ENCODE measurements at places on chromosomes 5 and 9.

- peaks cover 8% of the 10 kb centered on the region for H3K4me1 ChIP-seq
- DNase-seq: no peak
- no peak overlapping the region for H3K27ac ChIP-seq
- no peak overlapping the region for H3K4me3 ChIP-seq
- H3K27me3 ChIP-seq: peaks cover 16% of the 10 kb centered on the region
Observed at GRCh38 chr5:179191506-179192184, 131.5 kb downstream of the ZNF354C start.

DNA sequence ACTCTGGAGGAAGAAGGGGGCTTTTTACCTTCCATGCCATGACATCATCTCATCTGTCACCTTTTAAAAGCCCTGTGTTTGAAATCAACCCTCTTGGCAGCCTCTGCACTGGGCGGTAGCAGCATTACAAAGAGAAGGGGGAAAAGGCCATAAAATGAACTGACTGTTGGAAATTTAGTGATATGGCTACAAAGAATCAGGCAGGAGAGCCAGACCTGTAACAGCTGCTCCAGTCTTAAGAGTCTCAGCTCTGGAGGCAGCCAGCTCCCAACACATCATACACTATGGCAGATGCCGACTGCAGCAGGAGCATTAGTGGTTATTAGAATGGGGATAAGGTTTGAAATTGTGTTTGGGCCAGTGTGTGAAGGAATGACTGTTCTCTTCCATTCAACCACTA is 257.5 kb downstream of the DMAC1 start:
- peaks cover 8% of the 10 kb centered on the region for H3K4me1 ChIP-seq
- peaks cover 2% of the 10 kb centered on the region for H3K27me3 ChIP-seq
- H3K36me3 ChIP-seq: no peaks in the 10 kb centered on the region
- DNase-seq: no peak

DNA sequence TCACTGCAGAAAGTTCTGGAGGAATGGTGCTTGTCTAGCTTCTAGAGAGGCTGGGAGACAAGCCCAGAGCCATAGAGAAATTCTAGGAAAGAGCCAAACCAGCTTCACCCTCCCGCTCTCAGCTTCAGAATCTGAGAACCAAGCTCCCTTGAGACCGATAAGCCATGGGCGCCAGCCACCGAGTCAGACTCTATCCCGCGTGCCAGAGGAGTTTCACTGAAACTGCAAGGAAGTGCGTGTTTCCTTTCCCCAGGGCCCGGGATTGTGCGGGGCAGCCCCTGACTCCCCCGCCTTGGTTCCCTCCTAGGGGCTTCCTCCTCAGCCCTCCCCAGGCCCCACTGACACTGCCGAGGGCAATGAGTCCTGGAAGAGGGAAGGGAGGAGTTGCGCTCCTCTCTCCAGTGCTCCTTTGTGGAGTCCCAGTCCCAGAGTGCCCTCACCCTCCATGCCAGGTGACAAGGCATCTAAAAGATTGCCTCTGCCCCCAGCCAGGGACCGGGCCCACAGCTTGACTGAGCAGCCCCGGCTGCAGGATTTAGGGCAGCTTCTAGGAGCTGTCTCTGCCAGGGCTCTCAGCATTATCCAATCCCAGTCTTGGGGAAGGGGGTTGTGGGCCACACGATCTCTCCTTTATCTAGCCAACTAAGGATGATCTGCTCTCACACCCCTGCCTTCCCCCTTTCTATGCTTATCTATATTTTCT is 18.4 kb upstream of the TCF7 start:
- no peaks in the 10 kb centered on the region for H3K36me3 ChIP-seq
- peaks cover 4% of the 10 kb centered on the region for H3K4me1 ChIP-seq
- H3K27ac ChIP-seq: no peak overlapping the region
- no peak overlapping the region for H3K4me3 ChIP-seq

- DNase-seq: no peak
- no peaks in the 10 kb centered on the region for H3K27me3 ChIP-seq
- H3K27ac ChIP-seq: no peak overlapping the region
- H3K36me3 ChIP-seq: peaks cover 20% of the 10 kb centered on the region
- no peak overlapping the region for H3K4me3 ChIP-seq
- H3K4me1 ChIP-seq: no peaks in the 10 kb centered on the region
Observed at GRCh38 chr9:114300846-114301797, 21.8 kb upstream of the ORM1 start.

DNA sequence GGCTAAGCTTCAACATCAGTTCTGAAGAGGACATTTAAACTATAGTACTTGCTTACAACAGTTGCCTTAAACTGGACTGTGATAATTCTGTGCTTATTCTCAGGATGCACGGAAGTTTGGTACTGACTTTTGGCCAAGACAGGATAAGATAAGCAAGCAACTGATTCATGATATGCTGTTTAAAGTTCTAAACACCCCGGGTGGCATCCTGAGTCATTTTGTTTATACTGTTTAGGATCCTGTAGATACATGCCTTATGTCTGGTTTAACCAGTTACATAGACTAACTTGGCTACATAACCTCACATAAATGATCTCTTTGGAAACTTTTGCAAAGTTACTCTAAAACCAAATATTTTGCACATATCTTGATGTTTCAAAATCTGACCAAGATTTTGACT is 95.9 kb downstream of the CDH9 start:
- peaks cover 1% of the 10 kb centered on the region for H3K27me3 ChIP-seq
- no peaks in the 10 kb centered on the region for H3K36me3 ChIP-seq
- no peak for DNase-seq
- H3K4me3 ChIP-seq: no peak overlapping the region
- no peak overlapping the region for H3K27ac ChIP-seq
- peaks cover 7% of the 10 kb centered on the region for H3K4me1 ChIP-seq

GRCh38 chr5:5339257-5339656 is 83.2 kb upstream of the ICE1 start:
- no peak overlapping the region for H3K27ac ChIP-seq
- H3K27me3 ChIP-seq: peaks cover 5% of the 10 kb centered on the region
- peaks cover 23% of the 10 kb centered on the region for H3K4me1 ChIP-seq
- DNase-seq: no peak
- H3K36me3 ChIP-seq: no peaks in the 10 kb centered on the region

GRCh38 chr9:84590706-84591105 is 78.8 kb upstream of the NTRK2 start:
- no peak overlapping the region for H3K27ac ChIP-seq
- H3K4me3 ChIP-seq: no peak overlapping the region
- DNase-seq: no peak
- H3K36me3 ChIP-seq: no peaks in the 10 kb centered on the region

DNA sequence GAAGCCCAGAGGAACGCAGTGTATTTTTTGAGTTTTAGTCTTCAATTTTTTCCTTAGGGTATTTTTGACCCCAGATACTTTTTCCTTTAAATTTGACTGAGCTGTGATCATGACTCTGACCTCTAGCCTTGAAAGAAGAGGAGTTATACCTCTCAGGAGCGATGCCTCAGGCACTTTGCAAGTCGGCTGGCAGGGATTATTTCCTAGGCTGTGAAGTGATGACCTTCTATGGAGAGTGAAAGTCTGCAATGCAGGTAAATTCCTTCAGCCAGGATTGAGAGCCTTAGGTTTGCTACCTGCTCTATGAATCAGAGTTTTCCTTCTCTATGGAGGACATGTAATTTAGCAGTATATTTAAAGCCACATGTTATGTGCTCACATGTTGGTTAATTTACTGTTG is 10.8 kb upstream of the NUDT12 start:
- H3K4me1 ChIP-seq: no peaks in the 10 kb centered on the region
- no peaks in the 10 kb centered on the region for H3K27me3 ChIP-seq
- H3K27ac ChIP-seq: no peak overlapping the region
- no peaks in the 10 kb centered on the region for H3K36me3 ChIP-seq
- DNase-seq: no peak

GRCh38 chr5:112933651-112934365 is 11.8 kb upstream of the REEP5 start:
- no peak overlapping the region for H3K27ac ChIP-seq
- no peaks in the 10 kb centered on the region for H3K36me3 ChIP-seq
- H3K4me3 ChIP-seq: no peak overlapping the region
- H3K4me1 ChIP-seq: peaks cover 3% of the 10 kb centered on the region
- no peaks in the 10 kb centered on the region for H3K27me3 ChIP-seq

GRCh38 chr5:123206618-123207017 is 117.6 kb downstream of the PRDM6 start:
- no peak overlapping the region for H3K4me3 ChIP-seq
- H3K4me1 ChIP-seq: peaks cover 3% of the 10 kb centered on the region
- H3K36me3 ChIP-seq: no peaks in the 10 kb centered on the region
- H3K27ac ChIP-seq: no peak overlapping the region

DNA sequence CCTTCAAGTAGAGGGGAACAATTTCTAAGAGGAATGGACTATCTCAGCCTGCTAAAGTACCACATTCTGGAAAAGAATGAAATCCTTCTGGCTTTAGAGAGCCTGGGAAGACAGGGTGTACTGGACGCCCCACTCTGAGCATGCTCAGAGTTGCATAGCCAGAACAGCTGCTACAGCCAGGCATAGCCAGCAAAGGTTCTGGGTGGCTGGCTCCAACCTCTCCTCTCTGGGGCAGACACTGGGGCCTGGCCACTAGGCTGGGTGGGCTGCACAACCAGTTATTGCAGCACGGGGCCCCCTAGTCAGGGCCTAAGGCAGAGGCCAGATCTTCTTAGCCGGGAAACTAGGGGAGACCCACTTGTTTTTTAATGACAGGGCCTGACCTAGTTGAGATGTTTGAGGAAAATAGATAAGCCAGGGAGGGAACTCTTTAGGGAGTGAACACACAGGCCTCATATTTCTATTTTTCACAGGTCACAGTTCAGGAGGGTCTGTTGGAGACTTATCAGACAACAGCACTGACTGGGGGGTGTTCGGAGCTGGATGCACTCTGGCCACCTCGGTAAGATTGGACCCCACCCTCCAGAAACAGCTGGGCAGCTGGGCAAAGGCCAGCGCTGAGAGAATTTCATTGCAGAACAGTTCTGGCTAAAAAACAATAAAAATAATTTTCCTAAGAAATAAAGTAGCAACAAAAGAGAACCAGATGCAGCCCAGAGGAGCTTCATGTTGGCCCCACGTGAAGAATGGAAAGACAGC is 142.9 kb downstream of the LPAR1 start:
- no peak for DNase-seq
- H3K27ac ChIP-seq: no peak overlapping the region

GRCh38 chr9:136019681-136020060 is 58.5 kb upstream of the UBAC1 start:
- H3K4me3 ChIP-seq: no peak overlapping the region
- H3K27ac ChIP-seq: no peak overlapping the region
- DNase-seq: no peak
- H3K36me3 ChIP-seq: peaks cover 12% of the 10 kb centered on the region
- no peaks in the 10 kb centered on the region for H3K4me1 ChIP-seq

DNA sequence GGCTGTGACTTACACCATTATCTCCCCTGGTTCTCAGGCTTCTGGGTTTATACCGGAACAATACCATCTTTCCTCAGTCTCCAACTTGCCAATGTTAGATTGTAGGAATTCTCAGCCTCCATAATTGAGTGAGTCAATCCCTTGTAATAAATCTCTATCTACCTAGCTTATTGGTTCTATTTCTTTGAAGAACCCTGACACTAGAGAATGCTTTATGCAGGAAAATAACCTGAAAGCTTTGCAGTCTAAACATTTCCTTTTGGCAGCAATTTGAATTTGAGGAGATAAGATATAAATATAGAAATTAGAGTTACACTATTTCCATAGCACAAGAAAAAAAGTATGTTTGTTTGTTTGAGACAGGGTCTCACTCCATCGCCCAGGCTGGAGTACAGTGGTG is 278.1 kb upstream of the CDH18 start:
- no peak overlapping the region for H3K4me3 ChIP-seq
- no peaks in the 10 kb centered on the region for H3K27me3 ChIP-seq
- no peak for DNase-seq
- H3K36me3 ChIP-seq: no peaks in the 10 kb centered on the region
- no peaks in the 10 kb centered on the region for H3K4me1 ChIP-seq

DNA sequence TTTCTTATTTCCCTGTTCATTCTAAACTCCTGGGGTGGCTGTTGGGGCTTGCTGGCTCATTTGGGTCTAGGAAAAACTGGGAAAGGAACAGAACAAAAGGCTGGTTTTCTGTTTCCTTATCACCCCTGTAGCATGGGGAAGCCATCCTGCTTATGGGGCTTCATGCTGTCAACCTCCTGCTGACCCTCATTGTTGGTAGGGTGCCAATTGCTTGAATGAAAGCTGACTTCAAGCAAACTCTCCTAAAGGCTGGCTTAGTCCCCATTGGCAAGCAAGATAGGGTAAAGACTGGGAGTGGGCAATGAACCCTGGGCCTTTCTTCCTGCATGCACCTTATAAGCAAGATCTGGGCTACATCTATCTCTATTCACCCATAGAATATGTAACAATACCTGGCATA is 511.6 kb downstream of the DMAC1 start:
- no peak overlapping the region for H3K4me3 ChIP-seq
- H3K36me3 ChIP-seq: no peaks in the 10 kb centered on the region
- no peaks in the 10 kb centered on the region for H3K27me3 ChIP-seq
- DNase-seq: no peak
- peaks cover 4% of the 10 kb centered on the region for H3K4me1 ChIP-seq
- H3K27ac ChIP-seq: no peak overlapping the region

GRCh38 chr5:72347801-72348308 is 27.7 kb downstream of the PTCD2 start:
- peaks cover 14% of the 10 kb centered on the region for H3K36me3 ChIP-seq
- H3K4me1 ChIP-seq: peaks cover 18% of the 10 kb centered on the region
- no peak overlapping the region for H3K4me3 ChIP-seq
- no peaks in the 10 kb centered on the region for H3K27me3 ChIP-seq

DNA sequence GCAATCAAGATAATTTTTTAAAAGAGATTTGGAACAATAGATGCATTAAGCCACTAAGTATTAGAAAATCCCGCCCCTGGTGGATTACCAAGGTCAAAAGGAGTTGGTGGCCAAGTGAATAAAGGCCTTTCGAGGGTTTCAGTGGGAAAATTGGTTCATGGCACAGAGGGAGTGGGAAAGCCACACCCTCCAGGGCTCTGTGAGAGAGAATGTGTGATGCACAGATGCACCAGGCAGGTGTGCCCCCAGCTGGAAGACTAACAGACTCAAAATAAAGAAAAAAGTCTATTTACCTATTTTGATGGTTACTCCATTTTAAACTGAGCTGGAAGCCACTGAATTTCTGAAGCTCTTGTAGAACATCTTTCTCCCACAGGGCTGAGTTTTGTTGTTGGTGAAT is 278.0 kb downstream of the DRD1 start:
- H3K36me3 ChIP-seq: no peaks in the 10 kb centered on the region
- no peaks in the 10 kb centered on the region for H3K27me3 ChIP-seq
- DNase-seq: no peak
- H3K4me1 ChIP-seq: no peaks in the 10 kb centered on the region
- H3K27ac ChIP-seq: no peak overlapping the region
- H3K4me3 ChIP-seq: no peak overlapping the region

GRCh38 chr9:136858844-136859757 is 7.0 kb downstream of the MAMDC4 start:
- peaks cover 7% of the 10 kb centered on the region for H3K27me3 ChIP-seq
- H3K36me3 ChIP-seq: peaks cover 5% of the 10 kb centered on the region
- H3K27ac ChIP-seq: no peak overlapping the region
- H3K4me3 ChIP-seq: no peak overlapping the region
